Substantia nigra (tissue), 51 donors: ENCODE measurements at places on chromosomes 13 and 19.

DNA sequence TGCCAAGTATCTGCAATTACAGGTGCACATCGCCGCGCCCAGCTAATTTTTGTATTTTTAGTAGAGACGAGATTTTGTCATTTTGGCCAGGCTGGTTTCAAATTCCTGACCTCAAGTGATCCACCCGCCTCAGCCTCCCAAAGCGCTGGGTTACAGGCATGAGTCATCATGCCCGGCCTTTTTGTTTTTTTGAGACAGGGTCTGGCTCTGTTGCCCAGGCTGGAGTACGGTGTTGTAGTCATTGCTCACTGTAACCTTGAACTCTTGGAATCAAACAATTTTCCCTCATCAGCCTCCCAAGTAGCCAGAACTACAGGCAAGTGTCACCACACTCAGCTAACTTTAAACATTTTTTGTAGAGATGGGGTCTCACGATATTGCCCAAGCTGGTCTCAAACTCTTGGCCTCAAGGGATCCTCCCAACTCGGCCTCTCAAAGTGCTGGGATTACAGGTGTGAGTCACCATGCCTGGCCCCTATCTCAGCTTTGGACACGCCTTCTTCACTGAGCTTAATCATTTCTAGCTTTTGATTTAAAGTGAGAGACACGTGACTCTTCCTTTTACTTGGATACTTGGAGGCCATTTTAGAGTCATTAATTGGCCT lies 4.0 kb upstream of the IRGC start:
- DNase-seq: no peak

DNA sequence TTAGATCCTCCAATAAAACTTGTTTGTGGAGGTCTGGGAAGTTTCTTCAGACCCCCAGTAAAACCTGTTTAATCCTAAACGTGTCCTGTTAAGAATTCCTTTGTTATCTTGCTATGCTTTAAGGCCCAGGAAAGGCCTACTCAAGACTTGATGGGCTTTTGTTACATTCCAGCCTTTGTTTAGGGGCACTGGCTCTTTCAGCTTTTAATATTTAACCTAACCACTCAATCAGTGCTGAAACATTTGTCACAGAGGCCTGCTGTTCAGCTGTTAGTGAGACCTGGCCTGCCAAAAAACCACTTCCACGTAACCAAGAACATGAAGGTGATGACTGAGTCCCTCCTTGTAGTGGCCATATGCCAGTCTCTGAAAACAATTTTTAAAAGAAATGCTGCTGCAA lies 41.7 kb downstream of the PCDH17 start:
- DNase-seq: no peak

DNA sequence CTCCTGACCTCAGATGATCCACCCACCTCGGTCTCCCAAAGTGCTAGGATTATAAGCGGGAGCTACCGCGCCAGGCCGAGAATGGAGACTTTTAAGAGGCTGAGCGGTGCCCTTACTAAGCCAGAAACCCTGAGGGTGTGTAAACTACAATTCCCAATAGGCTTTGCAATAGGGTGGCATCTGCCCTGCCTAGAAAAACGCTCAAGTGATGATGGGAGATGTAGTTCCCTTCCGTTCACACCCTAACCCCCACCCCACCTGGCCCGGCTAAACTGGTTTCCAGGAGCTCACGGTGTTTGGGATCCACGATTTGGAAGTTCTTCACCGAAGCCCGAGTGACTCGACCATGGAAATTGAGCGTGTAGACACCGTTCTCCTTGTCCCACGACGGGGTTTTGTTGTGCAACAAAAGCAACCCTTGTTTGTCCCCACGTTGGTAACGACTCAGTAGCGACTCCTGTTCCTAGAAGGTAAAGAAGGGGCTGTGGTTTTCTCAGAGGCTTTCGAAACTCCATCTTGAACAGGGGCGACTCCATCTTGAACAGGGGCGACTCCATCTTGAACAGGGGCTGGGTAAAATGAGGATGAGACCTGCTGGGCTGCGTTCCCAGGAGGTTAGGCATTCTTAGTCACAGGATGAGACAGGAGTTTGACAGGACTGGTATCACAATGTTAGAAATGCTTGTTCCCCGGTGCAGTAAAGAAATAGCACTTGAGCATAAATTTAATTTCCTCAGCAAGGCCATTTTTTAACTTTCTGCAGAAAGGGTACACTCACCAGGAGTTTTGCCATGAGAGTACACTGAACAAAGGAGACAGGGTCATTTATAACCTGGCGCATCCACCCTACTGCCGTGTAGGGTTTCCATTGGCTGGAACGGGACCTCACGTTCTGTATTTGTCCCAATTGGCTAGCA lies 9.8 kb downstream of the PPP1R15A start:
- no peak for DNase-seq

- DNase-seq: no peak
These were observed 1255.5 kb upstream of the SLC10A2 start for GRCh38 chr13:104321756-104322155.

DNA sequence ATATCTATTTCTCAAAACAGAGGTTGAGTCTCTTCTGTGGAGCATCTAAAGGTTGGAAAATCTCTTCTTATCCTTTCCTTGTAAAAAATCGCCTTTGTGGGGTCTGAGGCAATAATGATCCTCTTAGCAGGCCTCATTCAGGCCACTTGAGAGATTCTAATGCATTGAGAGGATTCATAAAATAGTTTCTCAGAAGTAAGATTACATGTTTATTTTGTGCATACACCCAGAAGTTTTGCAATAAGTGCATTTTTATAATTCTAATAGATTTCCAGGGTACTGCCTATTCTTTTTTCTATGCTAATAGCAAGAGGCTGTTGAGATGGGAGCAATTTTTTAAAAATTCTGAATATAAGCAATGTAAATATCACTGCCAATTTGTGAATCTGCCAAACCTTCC lies 342.2 kb upstream of the KLF12 start:
- DNase-seq: no peak

DNA sequence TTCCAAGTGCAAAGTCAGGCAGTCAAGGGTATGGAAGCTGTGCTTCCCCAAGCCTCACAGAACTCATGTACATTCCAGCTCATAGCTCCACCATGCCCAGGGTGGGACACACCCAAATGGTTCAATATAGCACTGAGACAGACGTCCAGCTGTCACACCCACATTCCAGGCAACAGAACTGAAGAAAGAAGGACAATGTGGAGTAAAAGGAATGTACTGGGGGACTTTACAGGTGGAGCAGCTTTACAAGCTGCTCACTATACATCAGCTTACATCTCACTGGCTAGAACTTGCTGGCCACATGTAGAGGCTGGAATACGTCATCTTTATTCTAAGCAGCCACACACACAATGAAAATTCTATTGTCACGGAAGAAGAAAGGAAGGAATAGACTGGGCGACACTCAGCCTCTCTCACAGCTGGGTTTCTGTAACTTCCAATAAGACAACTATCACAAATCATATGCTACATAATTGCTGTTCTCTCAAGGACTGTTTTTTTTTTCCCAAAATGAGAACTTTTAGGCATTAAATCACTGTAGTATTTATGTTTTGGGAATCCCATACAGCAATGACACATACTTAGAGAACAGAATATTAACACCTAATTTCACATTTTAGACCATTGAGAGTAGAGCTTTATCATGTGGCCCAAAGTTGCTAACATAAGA lies 86.1 kb downstream of the KLF12 start:
- no peak for DNase-seq

DNA sequence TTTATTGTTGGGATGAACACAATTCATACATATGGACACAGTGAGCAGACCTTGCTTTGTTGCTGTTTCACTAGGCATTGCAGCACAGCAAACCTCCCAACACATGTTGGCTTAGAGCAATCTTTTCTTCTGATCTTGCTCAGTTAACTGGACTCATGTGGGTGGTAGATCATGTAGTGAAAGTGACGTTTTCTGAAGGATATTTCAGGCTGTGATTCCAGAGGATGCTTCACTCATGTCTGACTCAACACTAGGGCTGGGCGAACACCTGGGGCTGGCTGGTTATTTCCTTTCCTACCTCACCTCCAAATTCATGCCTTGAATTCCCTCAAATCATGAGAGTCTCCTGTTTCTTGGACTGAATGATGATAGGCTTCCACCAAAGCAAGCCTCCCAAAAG lies 14.3 kb upstream of the LGALS13 start:
- no peak for DNase-seq

DNA sequence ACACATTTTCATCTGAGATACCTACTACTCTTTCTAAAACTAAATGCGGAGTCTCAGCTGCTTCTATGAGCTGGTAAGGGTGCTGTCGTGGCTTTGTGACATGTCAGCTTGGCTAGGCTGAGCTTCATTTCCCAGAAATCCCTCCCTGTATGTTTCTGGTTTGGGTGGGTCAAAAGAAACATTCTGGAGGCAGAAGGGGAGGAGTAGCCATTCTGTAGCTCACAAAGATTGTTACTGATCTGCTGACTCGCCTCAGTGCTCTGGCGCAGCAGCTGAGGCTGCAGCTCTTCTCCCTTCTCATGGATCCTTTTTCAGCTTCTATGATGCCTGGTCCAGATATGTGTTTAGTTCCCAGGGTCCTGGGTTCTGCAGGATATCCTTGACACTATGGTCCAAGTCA lies 114.7 kb downstream of the RAP2A start:
- no peak for DNase-seq

- no peak for DNase-seq
These were observed 10.1 kb downstream of the C19orf38 start for GRCh38 chr19:10858204-10858828.

- DNase-seq: no peak
These were observed 68.2 kb downstream of the STK24 start for GRCh38 chr13:98508685-98509084.

- no peak for DNase-seq
These were observed 133.7 kb downstream of the RAP2A start for GRCh38 chr13:97567510-97568243.

DNA sequence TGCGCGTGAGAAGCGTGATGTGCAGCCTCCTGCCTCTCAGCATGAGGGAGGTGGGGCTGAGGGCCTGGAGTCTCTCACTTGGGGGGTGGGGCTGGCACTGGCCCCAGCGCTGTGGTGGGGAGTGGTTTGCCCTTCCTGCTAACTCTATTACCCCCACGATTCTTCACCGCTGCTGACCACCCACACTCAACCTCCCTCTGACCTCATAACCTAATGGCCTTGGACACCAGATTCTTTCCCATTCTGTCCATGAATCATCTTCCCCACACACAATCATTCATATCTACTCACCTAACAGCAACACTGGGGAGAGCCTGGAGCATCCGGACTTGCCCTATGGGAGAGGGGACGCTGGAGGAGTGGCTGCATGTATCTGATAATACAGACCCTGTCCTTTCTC lies 8.7 kb downstream of the CD177 start:
- no peak for DNase-seq

- no peak for DNase-seq
These were observed at the start of gene CELF5 for GRCh38 chr19:3224346-3225168. Gene CELF5 (plus strand): TSS chr19:3224661. CDS start chr19:3224740, 79 bp downstream.

GRCh38 chr19:55322204-55322885 lies 2.8 kb downstream of the TMEM150B start:
- no peak for DNase-seq

DNA sequence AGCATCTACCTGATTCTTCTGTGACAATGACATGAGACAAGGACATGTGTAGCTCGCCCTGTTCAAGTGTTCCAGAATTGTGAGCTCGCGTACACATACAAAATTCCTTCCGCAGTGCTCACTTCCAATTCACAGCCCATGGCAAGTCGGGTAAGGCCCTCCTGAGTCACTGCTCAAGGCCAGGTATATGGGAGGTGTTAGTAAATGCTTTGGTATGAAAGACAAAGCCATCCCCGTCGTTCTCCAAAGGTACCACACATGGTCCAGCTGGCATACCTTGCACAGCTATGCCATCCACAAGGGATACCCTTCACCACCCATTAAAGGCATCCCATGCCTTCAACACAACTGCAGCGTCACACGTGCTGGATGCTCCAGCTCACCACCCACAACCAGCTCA lies 4.4 kb upstream of the ELL start:
- DNase-seq: no peak

DNA sequence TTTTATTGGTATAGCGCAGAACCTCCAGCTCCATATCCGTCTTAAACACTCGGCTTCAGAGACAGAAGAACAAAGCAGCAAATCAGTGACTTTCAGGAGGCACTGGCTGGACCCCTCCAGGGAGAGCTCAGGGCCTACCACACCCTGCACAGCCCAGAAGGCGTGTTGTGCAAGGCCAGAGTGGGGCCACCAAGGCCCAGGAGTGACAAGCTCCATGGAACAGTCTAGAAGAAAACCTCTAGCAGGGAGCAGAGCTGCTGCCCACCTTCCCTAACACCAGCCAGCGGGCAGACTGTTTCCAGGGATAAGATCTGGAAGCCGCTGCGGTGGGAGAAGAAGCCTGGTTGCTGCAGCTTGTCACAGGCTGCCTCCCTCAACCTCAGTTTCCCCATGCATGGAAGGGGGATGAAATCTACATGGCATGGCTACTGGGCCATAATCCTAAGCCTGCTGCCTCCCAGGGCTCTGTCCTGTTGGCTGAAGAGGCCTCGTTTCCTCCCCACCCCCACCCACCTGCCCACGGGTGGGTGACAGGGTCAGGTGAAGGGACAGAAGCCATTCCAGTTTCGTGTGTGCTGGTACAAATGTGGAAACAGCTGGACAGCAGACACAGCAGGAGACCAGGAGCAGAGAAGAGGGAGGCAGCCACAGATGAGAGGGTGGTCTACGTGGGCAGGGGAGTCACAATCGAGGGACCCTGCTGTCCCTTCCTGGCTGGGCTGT lies 57.4 kb downstream of the PEPD start:
- DNase-seq: no peak

DNA sequence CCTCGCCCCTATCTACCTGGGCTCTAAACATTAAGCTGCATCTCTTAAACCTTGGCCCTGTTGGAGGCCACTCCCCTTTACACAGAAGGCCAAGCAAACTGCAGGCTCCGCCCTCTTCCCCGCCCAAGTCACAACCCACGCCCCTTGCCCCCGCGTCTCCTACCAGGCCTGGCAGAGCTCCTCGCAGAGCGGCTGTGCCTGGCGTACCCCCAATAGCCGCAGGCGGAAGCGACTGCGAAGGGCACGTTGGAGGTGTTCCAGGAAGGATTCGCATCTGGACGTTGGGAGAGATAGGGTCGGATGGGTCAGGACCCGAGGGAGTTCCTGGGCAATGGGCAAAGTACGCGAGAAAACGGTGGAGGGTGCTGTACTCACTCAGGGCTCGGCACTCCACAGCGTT lies 5.9 kb downstream of the RTBDN start:
- DNase-seq: no peak

GRCh38 chr19:5143471-5144411 lies 174.8 kb downstream of the KDM4B start:
- no peak for DNase-seq

DNA sequence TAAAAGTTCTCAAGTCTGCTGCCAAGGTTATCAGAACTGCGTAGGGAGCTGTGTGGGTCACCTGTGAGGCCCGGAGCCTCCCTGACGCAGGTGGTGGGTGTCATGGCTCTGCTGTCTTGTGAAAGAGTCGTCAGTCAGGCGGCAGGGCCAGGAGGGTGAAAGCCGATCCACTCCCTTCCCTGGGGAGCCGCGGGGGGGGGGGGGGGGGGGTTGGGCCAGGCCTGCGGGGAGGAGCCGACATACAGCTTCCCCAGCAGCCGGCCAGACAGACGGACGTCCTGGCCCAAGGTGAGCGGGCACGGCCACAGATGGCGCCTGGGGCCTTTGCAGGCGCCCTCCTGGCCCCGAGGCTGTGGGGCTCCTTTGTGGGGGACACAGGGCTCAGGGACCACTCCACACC lies 12.4 kb downstream of the SBNO2 start:
- DNase-seq: no peak

- peak; percentile 20 for DNase-seq
These were observed at the start of gene SSC5D for GRCh38 chr19:55487924-55488687. Gene SSC5D (plus strand): TSS chr19:55488436. CDS start chr19:55488590, 154 bp downstream.

- no peak for DNase-seq
These were observed 535.0 kb downstream of the RFC3 start for GRCh38 chr13:34352958-34353357.
